Stimulated activated CD4-positive, alpha-beta T cell treated with anti-CD3 and anti-CD28 coated beads, Interleukin-15, amount 100 ng/mL, for 1 hour (primary cell): ENCODE measurements at places on chromosomes 2 and 18.

DNA sequence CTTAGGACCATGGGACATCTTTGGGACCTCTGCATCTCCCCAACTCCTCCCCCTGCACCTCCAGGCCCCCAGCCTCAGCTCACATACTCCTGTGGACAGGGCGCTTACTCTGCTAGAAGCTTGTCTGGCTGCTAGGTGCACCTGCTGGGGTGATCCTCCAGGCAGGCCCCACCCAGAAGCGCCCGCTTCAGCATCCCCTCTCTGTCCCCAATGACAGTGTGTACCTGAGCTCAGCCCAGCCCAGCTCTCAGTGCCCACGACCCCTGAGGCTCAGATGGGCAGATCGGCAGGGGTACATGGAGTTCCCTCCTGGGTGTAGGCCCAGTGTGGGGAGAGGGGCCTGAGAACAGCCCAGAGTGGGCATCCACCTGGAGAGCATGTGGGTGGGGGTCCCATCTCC is 5.9 kb downstream of the TEKT4 start:
- no peak for DNase-seq

DNA sequence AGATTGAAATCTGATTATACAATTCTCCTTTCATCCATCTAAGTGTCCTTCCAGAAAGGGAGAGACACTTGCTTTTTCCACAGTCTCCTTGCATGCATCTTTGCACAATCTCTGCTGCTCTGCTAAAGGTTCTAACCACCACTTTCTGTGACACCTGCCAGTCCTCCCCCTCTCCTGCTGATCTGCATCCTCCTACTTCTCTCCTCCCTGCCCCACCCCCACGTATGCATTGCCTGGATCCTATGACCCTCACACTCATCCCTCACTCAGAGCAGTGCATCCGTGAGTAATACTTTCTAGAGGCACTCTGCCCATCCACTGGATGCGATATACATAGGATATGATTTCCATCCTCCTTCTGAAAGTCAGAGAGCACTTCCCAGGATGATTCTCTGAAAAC is 27.7 kb upstream of the TRAPPC8 start:
- no peak for DNase-seq

GRCh38 chr18:25062720-25063119 is 289.2 kb downstream of the ZNF521 start:
- no peak for DNase-seq

GRCh38 chr2:224211791-224212190 is 172.7 kb upstream of the SERPINE2 start:
- no peak for DNase-seq

DNA sequence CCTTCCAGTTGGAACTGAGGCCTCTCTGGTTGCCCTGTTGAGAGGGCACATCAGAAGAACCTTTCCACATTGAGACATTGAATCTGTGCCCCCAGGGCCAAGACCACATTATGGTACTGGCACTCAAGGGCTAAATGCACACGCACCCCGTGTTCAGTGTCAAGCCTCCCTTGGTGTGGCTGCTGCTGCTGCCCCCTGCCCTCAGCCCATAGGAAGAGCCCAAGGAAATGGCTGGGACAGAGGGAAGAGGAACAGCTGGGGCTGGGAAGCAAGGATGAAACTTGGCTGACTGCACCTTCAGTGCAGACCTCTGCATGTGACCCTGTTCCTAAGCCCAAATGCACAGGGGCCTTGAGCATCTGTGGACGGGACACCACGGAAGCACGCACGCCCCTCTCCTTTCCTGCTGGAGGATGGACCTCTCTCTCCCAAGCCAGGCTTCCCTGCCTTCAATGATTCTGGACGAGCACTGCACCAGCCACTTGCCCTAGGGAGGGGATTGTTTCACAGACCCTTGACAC is 40.2 kb downstream of the NIFK start:
- DNase-seq: no peak

GRCh38 chr2:236752096-236752495 is 182.5 kb downstream of the ACKR3 start:
- DNase-seq: no peak

DNA sequence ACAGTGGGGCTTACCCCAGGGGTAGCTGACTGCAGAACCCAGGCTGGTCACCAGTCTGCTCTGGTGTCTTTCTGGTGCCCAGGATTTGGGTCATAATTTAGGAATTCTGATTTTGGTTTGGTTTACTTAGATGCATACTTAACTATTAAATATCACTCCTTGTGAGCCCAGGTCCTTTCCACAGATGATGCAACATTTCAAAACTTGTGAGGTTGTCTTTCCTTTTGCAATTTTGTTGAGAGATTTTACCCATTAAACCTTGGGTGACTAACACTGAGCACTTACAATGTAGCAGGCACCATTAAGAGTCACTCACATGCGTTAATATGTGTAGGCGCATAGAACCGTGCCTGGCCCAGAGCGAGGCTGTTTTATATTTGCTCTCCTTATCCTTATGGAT is 61.8 kb upstream of the RPL31 start:
- DNase-seq: no peak

GRCh38 chr2:219510512-219511135 is 3.7 kb upstream of the ASIC4 start:
- no peak for DNase-seq

DNA sequence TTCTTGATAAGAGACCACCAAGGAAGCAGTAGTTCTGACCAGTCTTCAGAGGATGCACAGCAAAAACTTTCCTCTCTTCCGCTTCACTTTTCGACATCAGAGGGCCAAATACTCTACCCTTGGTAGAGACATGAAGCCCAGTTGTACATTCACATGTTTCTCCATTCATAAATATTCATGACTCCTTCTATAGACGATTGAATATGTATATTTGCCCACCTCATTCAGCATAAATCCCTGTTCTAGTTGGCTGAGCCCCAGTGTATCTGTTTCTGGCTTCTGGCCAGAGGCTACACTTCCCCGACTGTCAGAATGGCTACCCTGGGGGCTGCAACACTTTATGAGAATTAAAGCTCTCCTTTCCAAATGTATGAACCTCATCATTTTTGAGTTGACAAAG is 258.5 kb downstream of the ASXL3 start:
- DNase-seq: no peak

GRCh38 chr18:21242141-21242779 is at the start of gene GREB1L:
TSS of gene GREB1L (plus strand) at chr18:21242232. CDS start at chr18:21383519, 141,287 bp downstream.
- DNase-seq: no peak

DNA sequence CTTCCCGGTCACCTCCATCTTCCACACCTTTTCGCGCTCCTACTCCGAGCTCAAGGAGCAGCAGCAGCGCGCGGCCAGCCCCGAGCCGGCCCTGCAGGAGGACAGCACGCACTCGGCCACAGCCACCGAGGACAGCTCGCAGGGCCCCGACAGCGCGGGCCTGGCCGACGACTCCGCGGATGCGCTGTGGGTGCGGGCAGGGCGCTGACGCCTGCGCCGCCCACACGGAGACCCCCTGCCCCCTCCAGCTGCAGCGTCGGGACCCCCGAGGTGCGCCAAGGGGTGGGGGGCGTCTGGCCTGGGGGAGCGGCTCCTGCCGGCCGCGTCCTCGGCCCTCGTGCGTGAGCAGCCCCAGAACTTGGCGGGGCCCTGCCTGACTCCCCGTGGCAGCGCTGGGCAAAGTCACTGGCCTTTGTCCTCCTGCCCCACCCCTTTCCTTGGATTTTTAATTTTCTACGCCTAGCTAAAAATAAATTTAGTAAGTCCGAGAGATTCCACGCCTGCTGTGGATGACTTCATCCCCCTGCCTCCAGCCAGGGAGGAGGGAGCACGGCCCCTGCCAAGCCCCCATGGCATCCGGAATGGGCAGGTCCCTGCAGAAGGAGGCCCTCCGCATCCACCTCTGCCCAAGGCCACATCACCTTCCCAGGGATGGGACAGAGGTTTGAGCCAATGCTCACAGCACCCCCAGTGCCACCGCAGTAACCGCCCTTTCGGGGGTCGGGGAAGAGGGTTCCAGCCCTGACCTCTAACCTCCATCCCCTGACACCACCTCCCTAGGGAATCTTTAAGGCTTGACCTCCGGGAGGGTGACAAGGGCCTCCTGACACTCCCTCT is 51.6 kb downstream of the SLC66A2 start:
- DNase-seq: no peak

DNA sequence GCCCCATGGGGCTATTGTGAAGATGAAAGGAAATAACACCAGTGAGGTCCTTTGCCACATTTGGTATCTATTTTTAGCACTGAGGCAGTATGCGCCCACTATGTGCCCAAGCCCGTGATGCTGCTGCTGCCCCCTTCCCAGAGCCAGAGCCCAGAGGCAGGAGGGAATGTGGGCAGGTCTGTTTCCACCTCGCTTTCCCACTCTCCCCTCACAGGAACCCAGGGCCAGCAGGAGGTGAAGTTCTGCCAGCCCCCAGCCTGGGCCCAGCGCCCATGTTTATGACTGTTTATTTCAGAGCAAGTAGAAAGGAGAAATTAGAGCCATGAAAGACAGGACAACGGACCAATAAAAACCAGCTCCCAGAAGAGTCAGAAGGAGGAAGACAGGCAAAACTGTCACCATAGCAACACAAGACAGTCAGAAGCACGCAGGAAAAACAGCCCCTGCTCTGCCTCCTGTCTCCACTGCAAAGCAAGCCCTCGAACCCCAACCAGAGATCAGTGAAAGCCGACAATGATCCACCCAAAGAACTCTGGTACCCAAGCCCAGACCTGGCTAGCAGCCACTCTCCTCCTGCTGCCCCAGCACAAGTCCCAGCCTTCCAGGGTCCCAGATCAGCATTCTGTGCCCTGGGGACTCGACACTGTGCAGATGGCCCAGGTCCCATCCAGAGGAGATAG is 1.4 kb downstream of the CYRIA start:
- DNase-seq: no peak

GRCh38 chr2:120369250-120369649 is 23.3 kb downstream of the INHBB start:
- DNase-seq: no peak
